ENCODE measurements at places on chromosomes 6 and 20.

DNA sequence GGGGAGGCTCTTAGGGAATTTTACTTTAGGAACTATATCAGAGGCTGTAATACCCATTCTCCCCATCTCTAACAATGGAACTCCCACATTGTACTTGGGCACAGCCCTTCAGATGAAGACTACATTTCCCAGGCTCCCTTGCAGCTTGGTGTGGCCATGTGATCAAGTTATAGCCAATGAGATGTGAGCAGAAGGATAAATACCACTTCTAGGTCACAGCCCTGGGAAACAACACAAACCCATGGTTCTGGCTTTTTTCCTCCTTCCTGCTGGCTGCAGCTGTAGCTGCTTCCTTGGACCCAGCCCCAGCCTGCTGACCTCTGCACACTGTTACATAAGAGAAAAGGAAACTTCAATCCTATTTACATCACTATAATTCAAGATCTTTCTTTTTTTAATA lies 445.9 kb upstream of the JARID2 start:
- no peak for DNase-seq

- no peak for DNase-seq
Measured at GRCh38 chr6:78639111-78640110, 227.9 kb upstream of the IRAK1BP1 start.

DNA sequence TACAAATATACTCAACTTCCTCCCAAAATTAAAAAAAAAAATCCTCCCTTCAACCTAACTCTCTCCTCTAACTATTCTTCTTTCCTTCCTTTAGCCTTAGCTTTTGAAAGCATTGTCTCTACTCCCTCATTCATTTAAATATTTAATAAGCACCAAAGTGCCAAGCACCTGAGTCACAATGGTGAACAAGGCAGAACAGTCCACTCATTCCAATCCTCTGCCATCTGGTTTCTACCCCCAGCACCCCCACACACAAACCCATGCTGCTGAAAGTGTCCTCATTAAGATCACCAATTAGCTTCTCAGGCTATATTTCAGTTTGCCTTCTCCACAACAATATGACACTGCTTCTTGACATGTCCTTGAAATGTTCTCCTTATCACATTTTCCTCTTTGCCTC lies 76.3 kb downstream of the DTNBP1 start:
- no peak for DNase-seq

- DNase-seq = no peak
Measured at GRCh38 chr6:142088858-142089216, 43.9 kb upstream of the GJE1 start.

DNA sequence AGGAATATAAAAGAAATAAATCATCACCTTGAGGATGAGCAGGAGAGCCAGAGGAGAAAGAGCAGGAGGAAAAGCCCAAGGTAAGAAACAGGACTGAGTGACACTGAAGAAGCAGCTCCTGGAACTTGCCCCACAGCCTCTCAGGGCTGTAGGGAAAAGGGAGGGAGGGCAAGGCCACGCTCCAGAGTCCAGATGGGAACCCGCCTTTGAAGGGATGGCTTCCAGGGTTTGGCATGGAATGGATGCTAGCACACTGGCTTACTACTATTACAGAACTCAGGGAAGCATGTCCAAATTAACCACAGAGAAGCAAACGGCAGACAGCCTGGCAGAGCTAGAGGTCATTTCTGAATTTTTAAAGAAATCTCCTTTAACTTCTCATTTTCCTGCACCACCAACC lies 26.8 kb downstream of the RALGAPA2 start:
- no peak for DNase-seq

- DNase-seq = no peak
Measured at GRCh38 chr6:86456821-86457220, 480.5 kb upstream of the HTR1E start.

DNA sequence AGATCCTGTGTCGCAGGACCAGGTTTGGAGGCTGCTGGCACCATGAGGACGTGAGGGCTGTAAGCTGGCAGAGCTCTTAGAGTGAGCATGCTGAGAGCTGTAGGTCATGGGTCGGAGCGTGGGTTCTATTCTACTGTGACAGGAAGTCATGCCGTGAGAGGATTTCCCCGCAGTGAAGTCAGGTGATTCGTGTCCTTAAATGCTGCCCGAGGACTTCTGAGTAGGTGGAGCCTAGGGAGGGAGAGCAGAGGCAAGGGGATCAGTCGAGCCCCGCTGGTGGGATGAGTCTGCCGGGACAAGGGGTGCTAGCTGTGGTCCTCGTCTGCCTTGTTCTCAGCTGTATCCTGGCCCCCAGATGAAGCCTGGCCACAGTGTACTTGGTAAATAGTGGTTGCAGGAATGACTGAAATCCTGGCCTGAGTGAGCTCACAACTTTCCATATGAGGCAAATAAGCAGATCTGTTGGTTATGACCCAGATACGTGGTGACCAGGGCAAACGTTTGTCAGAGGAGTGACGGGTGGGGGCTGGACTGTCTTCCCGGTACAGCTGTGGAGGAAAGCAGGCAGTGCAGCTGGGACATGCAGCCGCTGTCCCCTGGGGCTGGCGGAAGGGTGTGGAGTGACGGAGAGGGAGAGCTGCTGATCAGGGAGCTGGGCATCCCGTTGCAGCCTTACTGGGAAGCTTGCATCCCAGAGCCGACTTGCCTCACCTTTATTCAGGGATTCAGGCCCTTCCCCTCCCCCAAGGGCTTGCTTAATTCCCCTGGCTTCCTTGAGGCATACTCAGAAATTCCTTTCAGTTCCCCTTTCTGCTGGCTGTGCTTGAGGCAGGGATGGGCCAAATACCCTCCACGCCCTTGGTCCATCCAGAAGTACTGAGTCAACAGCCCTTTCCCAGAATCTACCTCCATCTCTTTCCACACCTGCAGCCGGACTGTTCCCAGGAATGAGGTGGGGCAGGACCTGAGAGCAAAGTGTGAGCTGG lies 250.9 kb upstream of the RREB1 start:
- no peak for DNase-seq

DNA sequence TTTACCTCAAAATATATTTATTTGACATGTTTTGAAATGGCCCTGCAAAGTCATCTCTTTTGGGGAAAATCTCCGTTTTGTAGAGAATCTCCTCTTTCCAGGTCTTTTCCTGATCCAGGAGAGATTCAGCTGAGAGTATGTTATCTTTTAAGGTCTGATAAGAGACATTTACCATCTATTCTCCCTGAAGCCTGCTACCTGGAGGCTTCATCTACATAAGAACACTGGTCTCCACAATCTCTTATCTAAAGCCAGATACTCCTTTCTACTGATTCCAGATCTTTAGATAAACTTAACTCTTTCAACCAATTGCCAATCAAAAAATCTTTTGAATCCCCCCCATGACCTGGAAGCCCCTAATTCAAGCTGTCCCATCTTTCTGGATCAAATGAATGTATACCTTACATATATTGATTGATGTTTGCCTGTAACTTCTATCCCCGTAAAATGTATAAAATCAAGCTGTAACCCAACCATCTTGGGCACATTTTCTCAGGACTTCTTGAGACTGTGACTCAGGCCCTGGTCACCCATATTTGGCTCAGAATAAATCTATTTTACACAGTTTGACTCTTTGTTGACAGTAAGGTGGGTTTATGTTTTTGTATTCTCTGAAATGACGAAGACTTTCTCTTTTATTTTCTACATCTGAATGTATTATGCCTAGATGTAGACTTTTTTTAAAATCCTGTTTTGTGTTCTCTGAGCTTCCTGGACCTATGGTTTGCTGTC lies 95.5 kb downstream of the ECT2L start:
- DNase-seq = no peak

DNA sequence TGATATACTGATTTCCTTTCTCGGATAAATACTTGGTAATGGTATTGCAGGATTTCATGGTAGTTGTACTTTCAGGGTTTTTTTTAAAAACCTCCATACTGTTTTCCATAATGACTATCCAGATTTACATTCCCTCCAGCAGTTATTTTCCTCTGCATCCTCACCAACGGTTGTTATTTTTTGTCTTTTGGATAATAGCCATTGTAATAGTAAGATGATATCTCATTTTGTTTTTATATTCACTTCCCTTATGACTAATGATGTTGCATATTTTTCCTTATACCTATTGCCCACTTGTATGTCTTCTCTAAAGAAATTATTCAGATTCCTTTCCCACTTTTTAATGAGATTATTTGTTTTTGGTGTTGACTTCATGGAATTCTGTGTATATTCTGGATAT lies 231.0 kb downstream of the MEI4 start:
- no peak for DNase-seq
